Stimulated activated CD8-positive, alpha-beta memory T cell treated with anti-CD3 and anti-CD28 coated beads, Interleukin-4, amount 100 ng/mL, for 1 hour (primary cell): ENCODE measurements at places on chromosomes 11 and 22.

DNA sequence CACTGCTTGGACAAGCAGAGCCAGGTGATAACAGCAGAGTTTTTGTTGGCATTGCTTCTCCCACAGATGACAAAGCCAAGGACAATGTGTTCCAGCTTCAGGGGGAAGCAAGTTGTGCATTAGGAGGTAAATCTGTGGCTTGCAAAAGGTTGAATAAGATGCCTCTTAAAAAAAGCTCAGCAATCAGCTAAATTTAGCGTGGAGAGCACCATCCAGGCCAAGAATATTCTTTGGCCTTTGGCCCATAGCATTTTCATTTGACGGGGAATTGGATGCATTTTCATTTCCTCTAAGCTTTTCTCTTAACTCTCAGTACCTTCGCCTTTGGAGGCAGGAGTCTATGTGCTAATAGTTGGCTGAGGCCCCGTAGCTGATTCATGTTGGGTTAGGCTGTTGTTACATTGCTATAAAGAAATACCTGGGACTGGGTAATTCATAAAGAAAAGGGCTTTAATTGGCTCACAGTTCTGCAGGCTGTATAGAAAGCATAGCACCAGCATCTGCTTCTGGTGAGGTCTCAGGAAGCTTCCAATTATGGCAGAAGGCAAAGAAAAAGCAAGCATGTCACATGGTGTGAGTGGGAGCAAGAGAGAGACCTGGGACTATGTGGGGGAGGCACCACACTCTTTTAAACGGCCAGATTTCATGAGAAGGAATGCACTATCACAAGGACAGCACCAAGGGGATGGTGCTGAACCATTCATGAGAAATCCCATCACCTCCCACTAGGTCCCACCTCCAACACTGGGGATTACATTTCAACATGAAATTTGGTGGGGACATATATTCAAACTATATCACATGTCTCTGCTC is 350.1 kb upstream of the C11orf87 start:
- DNase-seq, result no peak

- DNase-seq, result no peak
Observed at GRCh38 chr22:44964722-44965078, 45.1 kb downstream of the PHF21B start.

GRCh38 chr11:108592591-108593213 is 866 bp downstream of the EXPH5 start:
- DNase-seq, result no peak

- DNase-seq, result no peak
Observed at GRCh38 chr11:28447226-28447625, 339.0 kb downstream of the METTL15 start.

DNA sequence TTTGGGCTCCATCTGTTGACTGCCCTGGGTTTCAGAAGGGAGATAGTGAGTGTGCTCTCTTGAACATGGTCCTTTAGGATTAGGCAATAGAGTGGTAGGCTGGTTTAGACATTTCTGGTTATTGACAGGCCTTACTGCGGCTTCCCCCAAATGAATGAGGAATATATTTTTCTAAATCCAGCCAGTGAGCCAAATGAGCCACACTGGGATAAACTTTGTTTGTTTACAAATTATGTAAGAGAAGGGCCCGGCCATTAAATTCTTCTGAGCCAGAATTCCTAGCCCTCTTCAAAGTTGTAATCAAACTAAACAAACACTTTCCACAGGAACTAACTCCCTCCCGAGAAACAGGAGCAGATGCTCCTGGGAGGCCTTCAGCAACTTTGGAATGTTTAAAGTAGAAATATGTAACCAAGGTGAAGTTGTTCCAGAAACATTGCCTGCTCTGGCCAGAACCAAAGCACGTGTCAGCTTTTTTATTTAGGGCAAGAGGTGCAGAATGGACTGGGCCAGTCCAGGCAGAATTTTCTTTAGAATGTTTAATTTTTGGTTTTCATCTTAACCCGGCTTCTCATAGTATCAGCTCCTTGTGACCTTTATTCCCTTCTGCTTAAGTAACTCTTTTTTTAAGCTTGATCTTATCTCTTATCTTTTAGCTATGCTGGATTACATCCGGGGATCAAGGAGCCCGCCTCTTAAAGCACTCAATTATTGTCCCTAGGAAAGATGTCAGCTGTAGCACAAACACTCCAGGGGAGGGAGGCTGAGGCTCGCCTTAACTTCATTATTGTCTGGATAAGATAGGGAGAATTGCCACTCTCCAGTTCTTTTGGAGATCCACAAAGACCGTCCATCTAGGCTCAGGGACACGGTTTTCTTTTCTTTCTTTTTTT is 28.7 kb downstream of the ZNRF3 start:
- DNase-seq, result no peak

DNA sequence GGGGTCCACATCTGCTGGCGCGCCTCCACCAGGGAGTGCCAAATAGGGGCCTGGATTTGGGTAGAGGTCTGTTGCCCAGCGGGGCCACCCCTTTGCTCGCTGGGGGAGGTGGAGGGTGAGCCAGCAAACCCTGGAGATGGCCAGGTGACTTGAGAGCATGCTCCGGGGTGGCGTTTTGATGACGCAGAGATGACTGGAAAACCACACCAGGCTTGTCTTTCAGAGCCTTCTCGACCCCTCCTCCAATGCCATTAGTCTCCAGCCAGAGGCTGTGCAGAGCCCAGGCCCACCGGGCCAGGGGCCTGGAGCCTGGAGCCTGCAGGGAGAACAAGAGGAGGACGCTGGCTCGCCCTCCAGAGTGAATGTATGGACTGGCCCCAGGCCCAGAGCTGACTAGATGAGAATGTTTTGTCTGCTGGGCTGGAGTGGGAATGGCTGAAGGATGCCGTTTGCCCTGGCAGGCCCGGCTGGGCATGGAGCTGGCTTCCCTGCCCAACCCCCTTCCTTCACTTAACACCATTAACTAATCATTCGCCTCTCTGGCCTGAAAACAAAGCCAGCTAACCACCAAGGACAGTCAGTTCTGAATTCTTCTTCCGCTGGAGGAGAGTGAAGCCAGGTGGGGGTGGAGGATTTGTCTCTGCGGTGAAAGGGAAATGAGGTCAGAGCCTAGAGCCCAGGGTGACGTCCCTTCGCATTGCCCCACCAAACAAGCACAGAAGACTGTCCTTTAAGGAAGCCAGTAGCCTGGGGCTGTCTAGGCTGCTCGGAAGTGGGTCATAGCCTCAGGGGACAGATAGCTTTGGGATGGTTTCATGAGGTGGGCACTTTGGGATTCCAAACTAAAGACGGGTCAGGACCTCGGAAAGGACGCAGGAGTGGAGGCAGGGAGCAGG is 1.6 kb upstream of the MCAM start:
- DNase-seq, result no peak

- no peak for DNase-seq
Observed at GRCh38 chr11:47572715-47573255, 6.0 kb downstream of the KBTBD4 start.

DNA sequence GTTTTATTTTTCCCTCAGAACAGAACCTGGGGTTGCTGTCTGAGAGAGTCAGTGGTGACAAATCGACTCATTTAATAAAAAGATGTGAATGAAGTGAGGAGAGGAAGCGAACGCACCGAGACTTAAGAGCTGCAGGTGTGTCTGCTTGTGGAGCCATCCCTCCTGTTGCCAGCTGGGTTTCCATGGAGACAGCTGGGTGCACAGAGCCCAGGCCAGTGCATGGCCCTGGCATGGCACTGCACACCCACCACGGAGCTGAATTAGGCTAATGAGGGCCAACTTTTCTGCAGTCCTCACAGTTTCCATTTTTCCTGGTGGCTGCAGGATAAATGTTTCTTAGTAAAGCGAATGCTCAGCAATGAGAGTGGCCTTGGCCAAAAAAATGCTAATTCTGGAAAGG is 750.2 kb downstream of the OPCML start:
- DNase-seq, result no peak

- no peak for DNase-seq
Observed at GRCh38 chr22:41311487-41311886, 10.2 kb downstream of the ZC3H7B start.

DNA sequence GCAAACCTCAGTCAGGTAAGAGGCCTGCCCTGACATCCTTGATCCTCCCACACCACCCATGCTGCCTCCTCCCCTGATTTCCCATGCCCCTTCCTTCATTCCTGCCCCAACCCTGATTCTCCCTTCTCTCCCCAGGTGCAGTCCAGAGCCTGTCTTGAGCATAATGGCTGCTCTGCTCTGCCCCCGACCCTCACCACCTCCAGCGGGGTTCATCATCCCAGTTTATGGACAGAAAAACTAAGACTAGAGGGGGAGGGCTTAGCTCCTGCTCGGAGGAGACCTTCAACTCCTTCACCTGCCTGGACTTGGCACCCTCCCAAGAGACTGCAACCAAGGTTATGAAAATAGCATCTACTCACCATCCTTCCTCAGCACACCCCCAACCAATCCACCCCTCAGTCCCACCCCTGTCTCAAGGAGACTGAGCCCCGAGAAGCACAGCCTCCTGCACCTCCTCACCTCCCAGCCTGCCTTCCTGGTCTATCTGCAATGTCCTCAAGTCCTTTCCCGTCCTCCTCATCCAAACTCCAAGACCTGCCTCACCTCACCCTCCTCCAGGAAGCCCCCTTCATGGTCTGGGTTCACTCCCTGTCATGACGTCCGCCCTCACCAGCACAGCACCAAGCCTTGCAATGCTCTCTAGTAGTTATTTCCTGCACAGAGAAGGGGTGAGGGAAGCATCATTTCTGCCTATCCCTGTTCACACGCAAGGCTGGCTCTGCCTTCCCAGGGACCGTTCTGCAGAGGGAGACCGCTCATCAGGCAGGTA is 103.1 kb downstream of the PDE2A start:
- DNase-seq, result no peak

DNA sequence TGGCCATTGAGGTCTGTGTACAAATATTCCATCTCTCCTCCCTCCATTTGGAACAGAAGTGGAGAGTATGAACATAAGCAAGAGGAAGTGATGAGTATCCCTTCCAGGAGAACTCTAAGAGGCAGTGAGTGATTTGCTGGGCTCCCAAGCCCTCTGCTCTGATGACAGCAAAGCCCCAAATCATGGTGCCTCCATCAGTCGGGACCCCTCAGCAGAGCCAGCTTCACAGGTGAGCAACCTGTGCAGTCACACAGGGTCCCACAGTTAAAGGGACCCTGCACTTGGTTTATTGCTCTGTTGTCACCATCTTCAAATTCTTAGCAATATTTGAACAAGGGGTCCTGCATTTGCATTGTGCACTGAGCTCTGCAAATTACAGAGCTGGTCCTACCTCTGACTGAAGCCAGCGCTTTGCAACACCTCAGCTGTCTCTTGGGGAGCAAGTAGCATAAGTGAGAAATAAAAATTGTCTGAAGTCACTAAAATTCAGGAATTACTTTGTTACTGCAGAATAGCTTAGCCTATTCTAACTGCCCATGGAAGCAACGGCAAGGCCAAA is 466.4 kb downstream of the MN1 start:
- no peak for DNase-seq

GRCh38 chr11:112806256-112806655 is 155.0 kb upstream of the NCAM1 start:
- no peak for DNase-seq

- no peak for DNase-seq
Observed at GRCh38 chr11:130826572-130826971, 89.7 kb downstream of the SNX19 start.

- DNase-seq, result no peak
Observed at GRCh38 chr11:127182586-127183203, 182.1 kb upstream of the KIRREL3 start.

DNA sequence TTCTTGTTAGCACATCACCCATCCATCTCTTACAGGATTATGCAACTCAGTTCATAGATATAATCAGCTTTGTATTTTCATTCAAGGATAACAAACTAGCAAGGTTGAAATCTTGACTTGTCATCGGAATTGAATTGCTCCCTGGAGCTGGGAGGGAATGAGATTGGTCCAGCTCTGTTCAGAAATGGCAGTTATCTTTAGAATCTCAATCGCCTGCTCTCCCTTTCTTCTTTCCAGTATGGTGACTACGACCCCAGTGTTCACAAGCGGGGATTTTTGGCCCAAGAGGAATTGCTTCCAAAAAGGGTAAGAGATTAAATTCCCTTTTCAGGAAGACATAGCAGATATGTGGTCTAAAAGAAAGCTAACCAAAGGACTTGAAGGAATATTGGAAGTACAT is 51.0 kb downstream of the NF2 start:
- no peak for DNase-seq

GRCh38 chr11:88597387-88597786 is 259.9 kb upstream of the CTSC start:
- DNase-seq, result no peak

DNA sequence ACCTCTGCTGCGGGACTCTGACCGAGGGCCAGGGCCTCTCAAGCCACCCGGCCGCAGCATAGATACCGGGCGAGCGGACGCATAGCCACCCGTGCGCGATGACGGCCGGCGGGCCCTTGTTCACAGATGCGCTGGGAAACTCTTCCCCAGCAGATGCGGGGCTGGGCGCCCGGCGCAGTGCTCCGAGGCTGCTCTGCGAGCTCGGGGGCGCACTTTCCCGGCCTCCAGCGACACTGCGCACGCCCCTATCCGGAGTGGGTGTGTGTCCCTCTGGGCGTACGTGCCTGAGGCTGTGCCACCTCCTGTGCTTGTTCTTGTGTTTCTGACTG is 104.7 kb upstream of the E2F8 start:
- DNase-seq, result no peak

GRCh38 chr11:20046416-20046815 is 113.9 kb downstream of the DBX1 start:
- DNase-seq, result no peak

DNA sequence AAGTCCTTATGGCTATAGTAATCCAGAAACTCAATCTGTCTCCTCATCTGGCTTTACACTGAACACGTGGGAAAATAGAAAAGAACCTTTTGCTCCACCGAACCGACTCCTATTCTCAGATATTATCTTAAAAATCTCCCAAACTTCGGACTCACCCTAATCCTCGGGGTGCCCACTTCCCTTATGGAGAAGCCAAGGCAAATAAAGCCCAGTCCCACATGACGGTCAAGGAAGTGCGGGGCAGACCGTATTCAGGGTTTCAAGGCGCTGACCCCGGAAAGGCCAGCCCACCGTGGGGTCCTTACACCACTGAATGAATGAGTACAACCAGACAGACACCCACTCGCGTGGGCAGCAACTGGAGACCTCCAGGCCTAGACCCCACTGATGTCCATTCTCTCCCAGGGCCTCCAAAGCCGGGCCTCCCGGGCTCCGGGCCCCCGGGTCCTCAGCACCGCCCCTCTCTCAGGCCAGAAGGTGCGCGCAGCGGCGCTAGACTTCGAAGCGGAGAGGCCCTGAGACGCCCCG is 489 bp downstream of the NUP98 start:
- DNase-seq, result no peak
